Iris pigment epithelial cell (primary cell): ENCODE measurements at places on chromosomes 13 and 19.

DNA sequence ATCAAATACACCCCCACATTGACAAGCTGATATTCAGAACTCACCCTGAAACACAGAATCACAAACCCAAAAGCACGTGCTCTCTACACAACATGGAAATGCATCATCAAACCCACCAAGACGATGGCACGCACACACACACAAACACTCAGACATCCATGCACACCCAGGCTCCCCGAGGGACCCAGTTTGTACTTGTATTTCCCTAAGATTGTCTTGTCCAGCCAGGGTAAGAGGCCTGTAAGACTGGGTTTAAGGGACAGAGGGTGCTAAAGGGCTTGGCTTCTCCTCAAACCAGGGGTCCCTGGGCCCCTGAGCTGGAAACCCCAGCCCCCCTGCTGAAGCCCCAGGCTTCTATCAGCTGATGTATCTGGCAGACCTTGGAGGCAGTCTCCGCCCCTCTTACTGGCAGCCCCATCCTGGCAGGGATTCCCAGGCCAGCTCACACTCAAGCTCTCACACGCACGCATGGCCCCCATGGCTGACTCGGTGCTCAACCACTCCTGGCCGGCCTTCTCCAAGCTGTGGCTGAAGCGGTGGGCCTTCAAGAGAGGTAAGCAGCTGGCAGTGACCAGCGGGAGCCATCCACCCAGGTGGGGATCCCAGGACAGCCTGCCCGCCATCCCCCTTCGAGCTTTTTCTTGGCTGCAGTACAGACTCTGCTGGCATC is 6.5 kb downstream of the ARHGEF18 start:
- peak; percentile 16 for DNase-seq

DNA sequence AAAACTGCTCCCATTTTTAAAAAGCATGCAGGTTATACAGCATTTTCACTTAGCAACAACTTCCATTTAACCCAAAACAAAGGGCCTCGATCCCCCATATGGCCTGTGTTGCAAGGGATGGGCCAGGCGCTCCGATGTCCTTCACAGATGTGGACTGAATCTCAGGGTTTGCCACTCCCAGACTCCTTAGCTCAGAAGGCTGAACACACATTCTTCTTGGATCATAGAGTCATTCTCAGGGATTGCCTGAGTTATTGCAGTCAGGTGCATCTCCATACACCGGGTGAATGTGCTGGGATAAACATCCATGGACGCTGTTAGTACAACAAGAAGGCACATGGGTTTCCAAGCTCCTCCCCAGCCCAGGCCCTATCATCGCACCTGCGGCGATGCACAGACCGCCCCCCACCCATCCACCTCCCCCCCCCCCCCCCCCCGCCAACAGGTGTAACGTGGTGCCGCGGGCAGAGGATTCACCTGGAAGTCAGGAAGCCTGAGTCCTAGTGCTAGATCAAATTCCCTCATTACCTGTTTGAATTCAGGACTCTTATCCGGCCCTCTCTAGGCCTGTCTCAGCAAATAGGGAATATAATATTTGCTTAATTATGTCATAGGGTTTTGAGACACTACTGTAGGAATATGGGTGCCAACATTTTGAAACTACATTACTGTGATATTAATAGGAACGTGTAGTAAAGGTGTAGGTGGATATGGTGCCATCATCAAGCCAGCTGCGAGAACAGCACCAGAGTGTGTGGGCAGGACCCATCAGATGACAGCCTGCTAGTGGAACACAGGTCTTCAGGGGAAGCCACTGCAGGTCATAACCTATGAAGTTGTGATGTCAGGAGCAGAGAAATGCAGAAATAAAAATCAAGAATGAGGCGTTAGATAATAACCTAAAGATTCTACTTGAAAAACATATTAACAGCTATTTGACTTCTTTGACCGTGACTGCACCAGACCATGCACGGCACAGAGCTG is 110.9 kb downstream of the SACS start:
- DNase-seq = peak; percentile 21

DNA sequence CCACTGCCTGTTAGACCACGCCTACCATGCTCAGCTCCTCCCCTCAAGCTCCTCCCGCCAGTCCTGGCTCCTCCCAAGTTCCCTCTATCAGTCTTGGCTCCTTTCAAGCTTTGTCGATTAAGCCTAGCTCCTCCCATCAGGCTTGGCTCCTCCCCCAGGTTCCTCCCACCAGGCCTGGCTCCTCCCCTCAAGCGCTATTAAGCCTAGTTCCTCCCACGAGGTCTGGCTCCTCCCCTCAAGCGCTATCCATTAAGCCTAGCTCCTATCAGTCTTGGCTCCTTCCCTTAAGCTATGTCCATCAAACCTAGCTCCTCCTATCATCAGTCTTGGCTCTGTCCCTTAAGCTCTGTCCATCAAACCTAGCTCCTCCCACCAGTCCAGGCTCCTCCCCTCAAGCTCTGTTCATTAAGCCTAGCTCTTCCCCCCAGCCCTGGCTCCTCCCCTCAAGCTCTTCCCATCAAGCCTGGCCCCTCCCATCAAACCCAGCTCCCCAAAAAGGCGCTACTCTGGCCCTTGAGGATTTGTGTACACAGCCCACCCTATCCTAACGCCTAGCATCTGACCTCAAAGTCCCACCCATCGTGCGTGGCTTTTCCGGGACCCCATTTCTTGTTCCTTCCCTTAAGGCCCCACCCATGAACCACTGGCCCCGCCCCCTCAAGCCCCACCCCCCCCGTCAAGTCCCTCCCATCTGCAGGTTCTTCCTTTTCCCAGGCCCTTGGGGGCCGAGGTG is 10.0 kb downstream of the CAMSAP3 start:
- peak; percentile 38 for DNase-seq

- DNase-seq = no peak
These were observed 76.0 kb downstream of the KCTD15 start for GRCh38 chr19:33872445-33873320.

DNA sequence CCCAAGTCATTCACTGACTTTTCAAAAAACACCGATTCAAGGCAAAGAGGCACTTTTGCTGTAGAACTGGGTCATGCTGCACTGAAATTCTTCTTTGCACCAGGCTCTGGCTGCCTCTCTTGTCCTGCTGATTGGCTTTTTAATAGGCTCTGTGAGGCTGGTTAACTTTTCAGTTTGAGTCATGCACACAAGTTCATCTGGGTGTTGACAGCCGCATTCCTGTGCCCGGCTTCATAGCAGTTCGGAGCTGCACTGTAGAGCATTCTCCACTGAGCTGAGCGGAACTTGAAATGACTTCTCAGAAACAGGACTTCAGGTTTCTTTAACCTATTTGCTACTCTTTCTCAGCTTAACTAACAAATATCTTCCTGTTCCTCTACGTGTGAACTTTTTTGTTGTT is 978.3 kb downstream of the UQCRFS1 start:
- no peak for DNase-seq

GRCh38 chr13:58119804-58120203 is 488.3 kb downstream of the PCDH17 start:
- no peak for DNase-seq

- peak; percentile 17 for DNase-seq
These were observed at the start of gene TMEM272 for GRCh38 chr13:51844862-51845573. TMEM272 (minus strand) TSS chr13:51845177; CDS start chr13:51838530, 6,647 bp downstream.

DNA sequence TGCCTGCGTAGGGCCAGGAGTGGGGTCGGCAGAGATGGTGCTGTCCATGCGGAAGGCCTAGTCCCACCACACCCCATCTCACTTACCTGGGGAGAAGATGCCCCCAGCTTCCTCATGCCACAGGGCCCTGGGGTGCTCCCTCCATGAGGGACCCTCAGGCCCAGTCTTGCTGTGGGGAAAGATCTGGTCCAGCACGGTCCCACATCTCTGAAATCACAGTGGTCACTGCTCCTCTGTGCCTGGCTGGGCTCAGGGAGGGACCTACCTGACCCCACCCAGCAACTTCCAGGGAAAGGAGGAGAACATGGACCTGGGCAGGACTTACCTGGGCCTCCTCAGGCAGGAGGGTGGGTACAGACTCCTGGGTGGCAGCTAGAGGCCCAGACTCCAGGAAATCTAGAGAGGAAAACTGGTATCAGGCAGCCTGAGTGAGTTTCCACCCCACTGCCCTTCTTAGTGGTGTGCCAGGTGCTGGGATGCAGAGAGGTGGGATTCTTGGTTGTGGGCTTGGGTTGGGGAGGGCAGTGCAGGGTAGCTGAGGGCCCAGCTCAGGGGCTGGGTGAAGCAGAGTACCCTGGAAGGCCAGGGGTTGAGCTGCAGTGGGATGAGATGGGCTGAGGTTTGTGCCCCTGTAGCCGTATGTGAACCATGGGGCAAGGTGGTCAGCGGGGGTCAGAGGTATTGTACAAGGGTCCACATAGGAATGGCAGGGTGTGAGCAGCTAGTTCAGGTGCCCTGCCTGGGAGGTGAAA is 3.8 kb downstream of the MZF1 start:
- DNase-seq = no peak

- DNase-seq = no peak
These were observed 3.6 kb upstream of the NDUFB7 start for GRCh38 chr19:14575428-14575980.

DNA sequence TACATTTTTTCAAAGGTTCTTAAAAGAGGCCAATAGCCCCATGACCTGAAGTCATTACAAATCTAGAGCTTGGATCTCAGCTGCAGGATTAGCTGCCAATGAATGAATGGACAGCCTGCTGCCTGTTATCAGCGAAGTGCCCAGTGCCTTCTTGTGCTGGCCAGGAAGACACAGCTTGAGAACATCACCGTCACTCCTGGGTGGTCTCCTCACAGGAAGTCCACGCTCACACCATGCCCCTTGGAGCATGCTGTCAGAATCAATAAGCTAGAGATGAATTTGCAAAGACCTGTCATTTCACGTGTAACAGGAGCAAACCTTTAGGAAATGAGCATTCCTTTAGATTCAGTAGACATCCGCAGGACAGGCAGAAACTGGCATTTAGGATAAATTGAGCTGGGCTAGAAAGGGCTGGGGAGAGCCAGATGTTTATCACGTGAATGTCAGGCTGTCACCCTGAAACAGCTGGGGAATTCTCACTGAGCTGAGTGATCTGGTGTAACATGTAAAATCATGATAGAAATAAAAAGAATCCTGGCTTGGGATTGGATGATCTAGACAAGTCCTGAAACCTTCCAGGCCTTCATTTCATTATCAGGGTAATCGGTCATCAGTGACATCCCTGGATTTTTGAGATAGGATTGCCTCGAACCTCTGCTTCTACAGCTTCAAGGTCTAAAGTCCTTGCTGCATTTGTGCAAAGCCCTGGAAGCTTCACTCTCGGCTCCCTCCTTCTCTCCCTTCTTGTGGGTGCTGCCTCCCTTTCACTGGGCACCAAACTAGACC is 49.9 kb upstream of the MEDAG start:
- DNase-seq = no peak

- DNase-seq = peak; percentile 39
These were observed 51.4 kb downstream of the VWA8 start for GRCh38 chr13:41909506-41909905.

GRCh38 chr13:70703755-70704154 is 595.5 kb upstream of the KLHL1 start:
- peak; percentile 8 for DNase-seq

- DNase-seq = no peak
These were observed 5.1 kb upstream of the PRKD2 start for GRCh38 chr19:46722004-46722380.

GRCh38 chr19:42412227-42412626 is 15.0 kb downstream of the LIPE start:
- no peak for DNase-seq

DNA sequence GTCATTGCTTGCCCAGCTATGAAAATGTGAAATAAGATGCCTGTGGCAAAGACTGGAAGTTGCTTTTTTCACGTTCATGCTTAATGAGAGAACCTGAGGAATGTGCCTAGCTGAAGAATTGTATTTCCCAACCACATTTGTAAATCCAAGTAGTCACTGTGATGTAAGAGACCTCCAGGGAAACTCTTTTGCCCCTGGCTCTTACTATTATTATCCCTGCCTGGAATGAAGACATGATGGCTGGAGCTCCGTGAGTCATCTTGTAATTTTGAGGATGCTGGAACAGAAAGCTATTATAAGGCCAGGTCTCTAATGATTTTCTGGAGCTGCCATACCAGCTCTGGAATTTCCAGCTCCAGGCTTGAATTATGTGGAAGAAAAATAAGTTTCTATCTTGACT is 894.3 kb downstream of the DIAPH3 start:
- DNase-seq = peak; percentile 87

DNA sequence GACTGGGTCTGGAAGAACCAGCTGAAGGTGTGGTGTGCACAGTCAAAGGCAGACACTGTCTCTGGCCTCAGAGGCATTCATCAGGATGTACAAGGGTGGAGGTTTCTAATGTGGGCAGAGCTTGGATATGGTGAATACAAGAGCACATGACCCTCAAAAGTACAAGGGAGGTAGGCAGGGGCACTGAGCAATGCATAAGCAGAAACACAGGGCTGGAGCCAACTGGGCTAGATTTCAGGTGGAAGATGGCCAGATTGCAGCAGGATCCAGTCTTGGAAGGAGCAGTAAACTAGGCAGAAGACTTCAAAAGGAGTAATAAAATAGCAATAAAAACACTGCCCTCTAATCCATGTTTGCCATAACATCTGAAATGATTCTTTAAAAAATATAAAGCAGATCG is 417.1 kb downstream of the OLFM4 start:
- no peak for DNase-seq

DNA sequence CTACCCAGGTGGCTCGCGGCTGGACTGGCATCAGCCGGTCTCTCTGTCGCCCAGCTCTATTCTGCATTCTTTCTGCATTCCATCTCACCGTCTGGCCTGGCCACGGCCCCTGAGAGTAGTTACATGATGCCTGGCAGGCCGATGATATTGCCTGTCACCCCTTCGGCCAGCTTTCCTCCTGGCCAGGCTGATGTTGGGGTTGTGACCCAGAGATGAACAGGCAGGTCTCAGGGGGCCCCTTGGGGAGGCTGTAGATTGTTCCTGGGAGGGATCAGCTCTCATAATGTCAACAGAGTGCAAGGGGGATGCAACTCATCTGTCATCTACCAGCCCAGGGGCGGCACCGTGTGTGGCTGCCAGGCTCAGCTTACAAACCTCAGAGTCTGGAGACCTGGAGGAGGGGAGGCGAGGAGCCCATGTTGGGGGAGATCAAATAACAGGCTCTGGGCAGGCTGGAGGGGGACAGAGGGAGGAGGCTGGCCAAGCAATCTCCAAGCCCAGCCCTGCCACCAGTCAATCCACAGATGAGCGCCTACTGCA is 13.6 kb upstream of the FBXO17 start:
- peak; percentile 26 for DNase-seq

- no peak for DNase-seq
These were observed 38.8 kb upstream of the TPP2 start for GRCh38 chr13:102558029-102558428.

- DNase-seq = no peak
These were observed 1.4 kb upstream of the HSH2D start for GRCh38 chr19:16142032-16142580.

DNA sequence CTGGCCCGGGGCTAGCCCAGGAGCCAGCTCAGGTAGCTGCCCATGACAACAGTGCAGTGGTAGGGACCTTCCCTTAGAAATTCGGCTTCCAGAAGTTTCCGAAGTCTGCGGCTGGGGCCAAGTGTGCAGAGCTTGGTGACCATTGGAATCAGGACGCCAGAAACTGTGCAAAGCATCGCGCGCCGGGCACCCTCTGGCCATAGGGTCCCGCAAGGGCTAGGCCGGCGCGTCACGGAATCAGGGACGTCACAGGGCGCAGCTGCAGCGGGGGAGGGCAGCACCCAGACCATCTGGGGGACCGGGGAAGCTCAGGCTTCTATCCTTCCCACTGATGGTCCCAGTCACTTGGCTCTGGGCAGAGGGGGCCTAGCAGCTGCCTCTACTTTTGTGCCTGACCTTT is 219.1 kb downstream of the MTUS2 start:
- DNase-seq = no peak

GRCh38 chr19:50562996-50563395 is 5.2 kb downstream of the LRRC4B start:
- DNase-seq = no peak
